ENCODE measurements at places on chromosomes 7 and 10.

DNA sequence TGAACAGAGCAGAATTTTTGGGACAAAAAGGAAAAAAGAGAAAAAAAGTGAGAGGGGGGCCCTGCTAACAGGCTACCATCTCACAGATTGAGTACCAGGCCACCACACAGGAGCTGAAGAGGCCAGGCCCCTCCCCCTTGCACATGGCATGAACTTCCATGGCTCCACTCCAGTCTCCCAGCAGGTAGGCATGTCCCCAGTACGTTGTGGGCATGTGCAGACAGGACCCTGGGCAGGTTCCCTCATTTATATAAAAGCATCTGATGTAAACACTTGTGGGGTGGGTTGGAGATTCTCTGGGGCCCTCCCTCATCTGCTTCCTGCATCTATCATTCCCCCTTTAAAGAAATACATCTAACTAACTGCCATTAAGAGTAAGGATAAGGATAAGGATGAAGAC, 45.0 kb upstream of the AKR1C1 start:
- no peak for DNase-seq

GRCh38 chr7:16542401-16542800, 15.8 kb downstream of the LRRC72 start:
- no peak for DNase-seq

DNA sequence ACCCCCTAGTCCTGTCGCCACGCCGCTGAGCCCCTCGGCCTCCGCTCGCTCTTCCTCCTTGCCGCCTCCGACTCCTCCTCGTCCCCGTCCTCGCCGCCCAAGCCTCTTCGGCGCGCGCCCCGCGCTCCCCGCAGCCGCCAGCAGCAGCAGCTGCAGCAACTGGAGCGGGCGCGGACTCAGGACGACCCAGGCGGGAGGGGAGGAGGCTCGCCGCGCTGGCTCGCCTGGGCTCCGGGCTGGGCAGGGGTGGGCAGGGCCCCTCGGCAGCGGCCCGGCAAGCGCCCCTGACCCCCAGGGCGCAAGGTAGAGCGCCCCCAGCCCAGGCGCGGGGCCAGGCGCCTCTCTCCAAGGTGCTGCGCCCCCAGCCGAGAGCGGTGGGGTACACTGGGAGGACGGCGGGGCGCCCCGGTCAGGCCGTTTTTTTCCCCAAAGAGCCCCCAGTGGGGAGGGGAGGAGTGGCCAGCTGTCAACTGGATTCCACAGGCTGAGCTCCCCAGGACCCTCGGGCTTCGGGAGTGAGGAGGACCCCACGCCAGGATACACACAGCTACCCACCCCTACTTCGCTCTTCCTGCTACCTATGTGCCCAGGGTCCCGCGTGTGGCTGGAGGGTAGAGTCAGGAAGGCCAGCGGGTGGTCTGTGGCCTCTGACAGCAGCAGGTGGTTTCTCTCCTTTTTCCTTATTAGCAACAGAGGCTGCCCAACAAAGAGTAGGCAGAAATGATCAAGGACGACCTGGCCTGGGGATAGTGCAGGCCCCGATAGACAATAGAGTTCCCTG, 903 bp upstream of the KCNMA1 start:
- peak; percentile 61 for DNase-seq

- DNase-seq: peak; percentile 24
These were observed 622.5 kb downstream of the TYW1 start for GRCh38 chr7:67619175-67619574.

- DNase-seq: no peak
These were observed 1.2 kb upstream of the CHAT start for GRCh38 chr10:49612513-49613164.

GRCh38 chr7:108413782-108414492, 42.3 kb downstream of the NRCAM start:
- peak; percentile 40 for DNase-seq

DNA sequence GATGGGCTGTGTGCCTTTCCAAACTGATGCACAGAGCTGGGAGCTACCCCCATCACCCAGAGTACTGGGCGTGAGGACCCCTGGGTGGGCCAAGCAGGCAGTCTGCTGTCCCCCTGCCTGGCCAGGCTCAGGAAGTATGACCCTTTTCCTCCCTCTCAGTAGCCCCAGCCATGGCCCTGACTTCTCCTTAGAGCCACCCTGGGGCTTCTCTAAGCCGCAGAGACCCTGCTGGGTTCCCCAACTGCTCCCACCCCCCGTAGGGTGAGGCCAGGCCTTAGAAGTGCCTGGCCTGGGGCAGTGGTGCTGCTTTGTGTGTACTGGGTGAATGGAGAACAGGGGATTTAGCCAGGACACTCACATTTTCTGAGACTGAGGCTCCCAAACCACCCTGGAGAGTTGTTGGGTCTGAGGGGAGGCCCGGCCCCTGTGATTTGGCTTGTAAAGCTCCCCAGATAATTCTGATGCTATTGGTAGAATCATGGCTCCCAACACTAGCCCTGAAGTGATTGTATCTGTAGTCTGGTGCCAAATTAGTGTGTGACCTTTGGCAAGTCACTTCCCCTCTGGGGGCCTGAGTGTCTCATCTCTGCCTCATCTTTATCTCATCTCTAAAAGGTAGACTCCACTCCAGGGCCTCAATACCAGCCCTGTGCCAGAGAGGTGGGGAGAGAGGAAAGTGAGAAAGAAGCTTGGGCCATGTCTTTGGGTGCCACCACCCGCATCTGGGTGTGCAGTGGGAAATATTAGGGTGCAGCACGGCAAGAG, 99.7 kb upstream of the PPIF start:
- DNase-seq: no peak

DNA sequence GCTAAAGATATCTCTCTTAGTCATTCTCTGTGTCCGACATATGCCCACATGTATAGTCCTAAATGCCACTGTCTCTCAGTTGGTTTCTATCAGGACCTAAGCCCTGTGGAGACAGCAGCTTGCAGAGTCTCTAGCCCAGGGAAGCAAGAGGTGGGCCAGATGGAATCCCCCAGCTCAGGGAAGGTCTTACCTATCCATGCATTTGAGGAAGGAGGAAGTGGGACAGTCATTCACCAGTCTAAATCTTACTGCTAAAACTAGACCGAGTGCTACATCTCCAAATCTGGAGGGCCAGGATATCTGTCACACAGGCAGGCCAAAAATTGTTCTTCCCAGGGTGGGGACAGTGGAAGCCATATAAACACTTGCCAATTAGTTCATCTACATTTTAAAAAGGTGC, 26.4 kb upstream of the HERPUD2 start:
- no peak for DNase-seq

- no peak for DNase-seq
These were observed 170.2 kb upstream of the PITRM1 start for GRCh38 chr10:3342771-3343170.

All from fibroblast of skin of right biceps (primary cell).